ENCODE measurements at places on chromosomes 7 and 10.

DNA sequence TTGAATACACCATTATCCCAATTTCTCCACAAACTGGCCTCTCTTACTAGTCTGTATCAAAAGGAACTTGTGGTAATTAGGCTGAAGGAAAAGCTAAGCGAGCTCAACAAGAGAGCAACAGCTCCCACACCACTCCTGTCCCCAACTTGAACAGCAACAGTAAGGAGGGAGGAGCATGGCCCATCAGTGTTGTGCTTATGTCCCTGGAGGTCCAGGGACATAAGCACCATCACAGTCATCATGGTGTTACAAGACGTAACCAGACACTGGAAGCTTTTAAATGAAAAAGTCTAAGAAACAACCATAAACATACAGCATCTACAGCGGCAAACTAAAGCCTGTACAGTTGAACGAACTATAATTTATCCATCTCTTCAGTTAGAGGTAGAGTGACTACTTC, 989 bp downstream of the ERLIN1 start:
- no peak for DNase-seq

- DNase-seq: no peak
Observed at GRCh38 chr10:121974019-121974534, 940 bp downstream of the NSMCE4A start.

DNA sequence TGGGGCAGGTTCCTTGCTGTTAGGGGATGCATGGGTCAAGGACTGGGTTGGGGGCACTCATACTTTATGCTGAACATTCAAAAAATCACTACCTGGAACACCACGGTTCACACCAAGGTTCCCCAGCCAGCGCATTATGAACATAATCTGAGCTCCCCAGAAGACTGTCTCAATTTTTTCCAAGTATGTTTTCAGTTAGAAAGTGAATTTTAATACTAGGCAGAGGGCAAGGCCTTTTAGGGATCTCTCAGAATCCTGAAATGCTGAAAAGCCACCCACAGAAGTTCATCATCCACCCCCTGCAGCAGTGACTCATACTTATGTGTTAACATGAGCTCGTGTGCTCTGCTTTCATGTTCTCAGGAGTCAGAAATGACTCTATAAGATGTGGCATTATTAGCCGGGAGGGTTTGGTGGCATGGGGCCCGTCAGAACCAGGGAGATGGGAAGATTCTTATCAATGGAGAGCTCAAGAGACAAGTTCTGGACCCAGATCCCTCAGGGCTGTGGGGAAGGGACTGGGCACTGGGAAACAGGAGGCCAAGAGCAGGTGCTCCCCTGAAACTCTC, 185.2 kb upstream of the ITGB1 start:
- DNase-seq: no peak

- no peak for DNase-seq
Observed at GRCh38 chr10:35792291-35792690, 150.2 kb upstream of the FZD8 start.

GRCh38 chr7:7521259-7521658, 14.4 kb downstream of the COL28A1 start:
- no peak for DNase-seq

- DNase-seq: no peak
Observed at GRCh38 chr10:75899816-75900390, 468.5 kb downstream of the LRMDA start.

- DNase-seq: no peak
Observed at GRCh38 chr7:49398236-49398635, 375.2 kb upstream of the VWC2 start.

DNA sequence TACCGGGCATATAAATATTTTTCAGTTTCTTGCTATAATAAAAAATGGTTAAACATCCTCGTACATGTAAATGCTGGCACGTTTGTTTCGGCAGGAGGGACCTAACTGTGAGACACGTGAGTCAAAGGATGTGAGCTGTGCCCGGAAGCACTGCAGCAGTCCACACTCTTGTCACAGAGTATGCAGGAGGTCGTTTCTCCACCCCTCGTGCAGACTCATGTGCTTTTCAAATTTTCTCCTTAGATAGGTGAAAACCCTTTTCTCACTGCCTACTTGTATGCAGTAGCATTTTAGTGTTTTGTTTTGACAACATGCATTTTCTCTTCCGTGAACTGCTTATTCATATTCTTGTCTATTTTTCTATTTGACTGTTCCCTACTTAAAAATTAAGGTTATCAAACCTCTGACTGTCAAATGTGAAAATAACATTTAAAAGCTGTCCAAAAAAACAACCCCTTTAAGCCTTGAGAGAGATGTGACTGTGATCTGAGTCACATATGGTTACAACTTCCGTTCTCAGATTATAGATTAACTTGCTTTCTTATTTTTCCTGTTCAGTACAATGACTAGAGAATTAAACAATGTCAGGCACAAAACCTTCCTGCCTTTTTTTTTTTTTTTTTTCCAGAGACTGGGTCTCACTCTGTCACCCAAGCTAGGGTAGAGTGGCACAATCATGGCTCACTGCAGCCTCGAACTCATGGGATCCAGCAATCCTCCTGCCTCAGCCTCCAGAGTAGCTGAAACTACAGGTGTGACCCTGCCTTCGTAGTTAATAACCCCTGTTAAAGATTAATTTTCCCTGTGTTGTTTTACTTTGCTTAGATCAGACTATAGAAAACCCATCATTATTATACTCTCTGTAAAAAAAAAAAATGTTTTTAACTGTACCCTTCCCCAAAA, 45.1 kb downstream of the DPY19L1 start:
- no peak for DNase-seq

All from substantia nigra (tissue), 51 donors.